Cardiac muscle cell (in vitro differentiated cells and primary cell): ENCODE measurements at places on chromosomes 3 and 15. TPM values are rescaled to one million over a fixed set of nuclear protein-coding genes. Genes with fewer than 3 reads are reported as not detected.

- no peaks in the 10 kb centered on the region for H3K27me3 ChIP-seq
- no peak overlapping the region for H3K27ac ChIP-seq
- no peak overlapping the region for H3K4me3 ChIP-seq
Measured at GRCh38 chr15:25947323-25948314, 84.5 kb upstream of the ATP10A start.

The EIF4G1 gene
- polyA plus RNA-seq, result 166 and 184 TPM in 2 replicates

GRCh38 chr15:43238671-43239131, 17.9 kb upstream of the EPB42 start:
- DNase-seq, result no peak
- H3K4me3 ChIP-seq, result no peak overlapping the region
- H3K4me1 ChIP-seq, result no peaks in the 10 kb centered on the region
- H3K27ac ChIP-seq, result no peak overlapping the region

The TIGIT gene
- not detected in 2 replicates for polyA plus RNA-seq

- no peak for DNase-seq
- H3K4me3 ChIP-seq, result peak overlapping the region; percentile 59
- H3K36me3 ChIP-seq, result no peaks in the 10 kb centered on the region
- peak overlapping the region; percentile 52 for H3K27ac ChIP-seq
- H3K4me1 ChIP-seq, result peaks cover 15% of the 10 kb centered on the region
- no peaks in the 10 kb centered on the region for H3K27me3 ChIP-seq
Measured at GRCh38 chr3:12483410-12483809, 870 bp upstream of the TSEN2 start.

GRCh38 chr3:17074559-17074958, 189.8 kb downstream of the PLCL2 start:
- no peaks in the 10 kb centered on the region for H3K27me3 ChIP-seq
- H3K27ac ChIP-seq, result no peak overlapping the region
- H3K4me3 ChIP-seq, result no peak overlapping the region

DNA sequence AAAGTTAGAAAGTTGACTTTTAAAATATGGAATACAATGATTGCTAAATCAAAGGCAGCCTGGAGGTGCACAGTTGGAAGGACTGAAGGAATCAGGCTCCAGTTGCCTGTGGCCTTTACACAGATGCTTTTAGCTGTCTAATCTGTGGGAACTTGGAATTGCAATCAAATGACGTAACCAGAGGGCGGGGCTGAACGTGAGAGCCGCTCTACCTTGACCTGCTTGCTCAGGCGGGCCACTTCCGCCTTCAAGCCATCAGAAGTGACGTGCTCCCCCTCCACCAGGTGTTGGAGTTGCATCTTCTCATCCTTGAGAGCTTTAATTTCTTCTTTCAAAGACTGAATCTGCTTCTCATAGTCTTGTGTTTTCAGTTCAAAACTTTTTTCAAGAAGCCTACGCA, 37.7 kb upstream of the GNB5 start:
- H3K36me3 ChIP-seq, result peaks cover 5% of the 10 kb centered on the region
- DNase-seq, result no peak
- no peaks in the 10 kb centered on the region for H3K4me1 ChIP-seq
- H3K27me3 ChIP-seq, result no peaks in the 10 kb centered on the region
- no peak overlapping the region for H3K4me3 ChIP-seq

DNA sequence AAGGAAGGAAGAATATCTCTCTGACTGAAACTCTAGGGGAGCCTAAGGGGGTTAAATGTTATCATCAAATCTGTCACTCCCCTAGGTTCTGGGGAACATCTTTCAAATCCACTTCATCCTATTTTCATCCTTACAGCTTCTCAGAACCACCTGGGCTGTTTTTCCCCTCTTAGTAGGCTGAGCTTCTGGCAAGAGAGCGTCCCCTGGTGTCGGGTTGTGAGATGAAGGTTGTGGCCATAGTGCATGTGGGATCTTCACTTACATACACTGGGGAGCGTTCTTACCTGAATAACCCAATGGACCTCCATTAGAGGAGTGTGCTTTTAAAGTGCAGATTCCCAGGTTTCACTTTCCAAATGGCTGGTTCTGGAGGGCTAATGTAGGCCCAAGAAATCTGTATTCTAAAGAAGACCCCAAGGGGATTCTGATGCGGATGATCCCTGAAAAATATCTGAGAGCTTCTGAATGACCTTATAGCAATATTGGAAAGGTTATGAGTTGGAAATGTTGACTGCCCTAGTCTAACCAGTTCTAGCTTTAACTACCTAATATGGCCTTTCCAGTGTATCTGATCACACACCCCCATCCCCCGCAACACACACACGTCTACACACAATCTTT, 663.7 kb downstream of the AGBL1 start:
- H3K27me3 ChIP-seq, result no peaks in the 10 kb centered on the region
- H3K27ac ChIP-seq, result no peak overlapping the region

The FAM43A gene
- 4.9 and 13.7 TPM in 2 replicates for polyA plus RNA-seq

DNA sequence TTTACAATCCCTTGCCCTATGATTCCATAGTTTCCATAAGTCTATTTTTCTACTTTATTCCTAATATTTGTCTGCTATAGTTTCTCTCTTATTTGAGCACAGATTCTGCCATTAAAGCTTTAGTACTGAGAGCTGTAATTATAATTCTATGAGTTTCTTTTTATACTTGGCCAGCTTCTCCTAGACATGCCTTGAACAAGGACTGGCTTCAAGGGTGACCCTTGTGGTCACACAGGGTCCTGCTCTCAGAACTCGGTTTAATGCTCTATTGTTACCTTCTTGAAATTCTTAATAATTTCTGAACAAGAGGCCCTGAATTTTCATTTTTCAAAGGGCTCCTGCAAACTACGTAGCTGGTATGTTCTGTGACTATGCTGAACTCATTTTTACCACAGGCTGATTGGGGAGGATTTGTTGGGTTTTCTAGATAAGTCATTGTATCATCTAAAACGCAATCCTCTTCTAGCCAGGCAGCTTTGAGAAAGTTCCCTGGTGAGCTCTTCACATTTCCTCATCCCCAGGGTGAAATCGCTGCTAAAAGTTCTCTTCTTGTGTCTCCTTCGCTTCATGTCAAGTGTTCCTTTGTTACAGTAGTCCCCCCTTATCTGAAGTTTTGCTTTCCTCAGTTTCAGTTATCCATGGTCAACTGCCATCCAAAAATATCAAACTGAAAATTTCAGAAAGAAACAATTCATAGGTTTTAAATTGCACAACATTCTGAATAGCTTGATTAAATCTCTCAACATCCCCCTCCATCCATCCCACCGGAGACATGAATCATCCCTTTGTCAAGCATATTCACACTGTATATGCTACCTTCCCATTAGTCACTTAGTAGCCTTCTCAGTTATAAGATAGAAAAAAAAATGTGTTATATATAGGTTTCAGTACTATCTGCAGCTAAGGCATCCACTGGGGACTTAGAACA, 12.6 kb upstream of the PLCL2 start:
- DNase-seq, result peak; percentile 60
- H3K27me3 ChIP-seq, result no peaks in the 10 kb centered on the region
- no peaks in the 10 kb centered on the region for H3K4me1 ChIP-seq
- no peaks in the 10 kb centered on the region for H3K36me3 ChIP-seq
- H3K4me3 ChIP-seq, result no peak overlapping the region
- H3K27ac ChIP-seq, result no peak overlapping the region

The LMAN1L gene
- not detected in 2 replicates for polyA plus RNA-seq

The CHRM5 gene
- not detected in 2 replicates for polyA plus RNA-seq
